Gastrocnemius medialis (tissue), 4 donors: ENCODE measurements at places on chromosomes 7 and 10. TPM values are rescaled to one million over a fixed set of nuclear protein-coding genes. Genes with fewer than 3 reads are reported as not detected.

DNA sequence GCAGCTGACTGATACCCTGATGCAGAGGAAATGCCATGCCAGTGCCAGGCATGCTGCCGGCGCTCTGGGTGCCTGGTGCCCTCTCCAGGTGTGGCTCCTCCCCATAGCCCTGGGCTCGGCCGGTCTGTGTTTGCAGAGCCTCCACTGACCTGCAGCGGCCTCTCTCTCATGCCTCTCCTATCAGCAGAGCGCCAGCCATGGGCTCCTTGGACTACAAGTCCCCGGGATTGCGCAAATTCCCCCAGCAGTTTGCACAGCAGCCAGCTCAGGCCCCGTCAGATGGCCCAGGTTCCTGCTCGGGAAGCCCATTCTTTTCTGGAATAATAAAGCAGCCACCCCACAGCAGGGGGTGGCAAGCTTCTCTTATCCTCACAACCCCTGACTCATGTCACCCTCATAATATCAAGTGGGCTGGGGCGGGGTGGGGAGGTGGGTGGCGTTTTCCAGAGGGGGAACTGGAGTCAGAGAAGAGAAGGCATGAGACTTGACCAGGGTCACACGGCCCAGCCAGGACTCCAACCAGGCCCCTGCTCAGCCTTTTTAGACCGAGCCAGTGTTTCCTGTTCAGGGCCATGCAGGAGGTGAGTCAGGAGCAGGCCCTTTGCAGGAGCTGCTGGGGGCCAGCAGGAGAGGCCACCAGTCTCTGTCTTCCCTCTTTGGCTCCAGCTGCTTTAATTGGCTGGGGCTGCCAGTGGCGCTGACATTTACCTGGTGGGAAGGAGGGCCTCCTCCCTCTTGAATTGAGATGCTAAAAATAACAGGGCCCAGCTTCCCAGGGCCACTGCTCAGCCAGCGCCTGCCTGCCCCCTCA lies 58.6 kb downstream of the ZMIZ1 start:
- peak; percentile 77 for DNase-seq

GRCh38 chr7:50068026-50068425 lies 25.0 kb downstream of the ZPBP start:
- DNase-seq = no peak

- DNase-seq = peak; percentile 17
These were observed 90.1 kb downstream of the NPSR1 start for GRCh38 chr7:34747867-34748727.

- DNase-seq = no peak
These were observed 22.9 kb downstream of the CRHR2 start for GRCh38 chr7:30659312-30659711.

DNA sequence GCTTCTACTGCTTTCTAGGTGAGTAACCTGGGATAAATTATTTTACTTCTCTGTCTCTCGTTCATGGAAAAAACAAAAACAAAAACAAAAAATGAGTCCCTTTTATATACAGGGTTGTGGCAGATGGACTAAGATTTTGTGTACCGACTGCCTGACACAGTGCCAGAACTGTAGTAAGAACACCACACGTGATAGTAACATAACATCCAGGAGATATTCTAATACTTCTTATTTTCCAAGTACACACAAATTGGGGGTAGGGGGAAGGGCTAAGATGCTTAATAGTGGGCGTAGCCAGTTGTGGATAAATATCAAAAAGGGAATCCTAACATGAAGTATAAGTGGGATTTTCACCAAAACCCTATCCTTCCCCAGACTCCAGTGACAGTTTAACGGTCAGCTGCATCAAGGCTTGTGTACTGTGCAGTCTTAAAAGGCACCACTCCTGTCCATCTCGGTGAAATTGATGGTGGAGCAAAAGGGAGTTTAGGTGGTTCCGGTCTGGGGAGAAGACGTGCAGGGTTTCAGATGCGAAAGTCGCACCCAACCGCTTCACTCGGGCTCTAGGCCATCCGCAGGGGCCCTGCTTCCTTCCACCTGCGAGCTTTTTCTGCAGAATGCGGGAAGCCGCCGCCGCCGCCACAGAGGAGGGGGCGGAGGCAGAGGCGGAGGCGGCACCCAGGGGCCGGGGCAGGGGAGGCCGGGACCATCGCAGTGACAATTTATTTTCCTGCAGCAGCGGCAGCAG lies at the start of gene STAMBPL1:
Gene STAMBPL1, plus strand, starts transcription at position 712 of the 748 bp plus-strand sequence. CDS start 21,464 bp downstream, outside the sequence.
- DNase-seq = no peak

- no peak for DNase-seq
These were observed 21.6 kb downstream of the AGAP3 start for GRCh38 chr7:151107882-151108281.

The GRM3 gene
- not detected for total RNA-seq

DNA sequence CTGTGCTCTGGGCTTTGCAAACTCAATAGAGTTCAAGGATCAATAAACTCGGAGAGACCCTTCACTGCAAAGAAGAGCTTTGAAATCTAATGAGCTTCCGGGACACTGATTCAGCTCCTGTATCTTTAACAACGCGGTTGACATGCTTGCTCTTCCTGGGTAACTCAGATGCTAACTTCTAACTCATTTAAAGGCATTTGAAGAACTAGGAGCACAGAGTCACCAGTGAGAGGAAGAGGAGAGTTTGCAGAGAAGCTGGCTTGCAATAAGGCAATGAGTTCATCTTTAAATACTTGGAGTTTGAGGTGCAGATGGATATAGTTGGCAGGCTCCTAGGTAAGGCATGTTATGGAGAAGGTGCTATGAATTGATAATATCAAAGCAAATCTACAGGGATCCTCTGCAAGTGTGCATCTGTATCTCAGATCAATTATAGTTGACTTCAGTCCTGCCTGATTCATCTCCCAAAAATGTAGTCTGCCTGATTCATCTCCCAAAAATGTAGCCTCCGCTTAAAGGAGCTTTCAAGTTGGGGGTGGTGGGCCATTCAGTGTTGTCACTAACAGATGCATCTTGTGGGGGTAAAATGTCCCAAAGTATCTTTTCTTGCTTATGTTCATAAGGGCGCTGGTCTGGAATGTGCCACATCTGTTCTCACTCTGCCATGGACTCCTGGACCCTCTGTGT lies 182.5 kb upstream of the PRSS58 start:
- no peak for DNase-seq

The VSTM4 gene
- 1.9 TPM for total RNA-seq

GRCh38 chr7:23955145-23955544 lies 245.1 kb downstream of the STK31 start:
- DNase-seq = no peak

The NEUROD6 gene
- total RNA-seq = not detected

DNA sequence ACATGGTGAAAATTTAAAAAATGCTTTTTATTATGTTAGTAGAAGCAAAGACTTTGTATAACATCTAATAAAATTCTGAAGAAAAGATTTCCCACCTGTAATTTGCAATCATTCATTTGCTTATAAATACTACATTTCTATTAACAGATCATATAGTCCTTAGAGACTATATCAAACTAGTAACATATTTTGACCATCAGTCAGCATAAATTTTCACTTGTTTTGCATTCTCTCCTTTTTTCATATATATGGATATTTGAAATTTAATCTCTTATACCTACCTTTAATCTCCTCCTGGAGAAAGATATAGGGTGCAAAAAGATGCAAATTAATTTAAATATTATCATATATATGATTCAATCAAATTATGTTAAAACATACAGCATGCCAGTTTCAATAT lies 16.9 kb upstream of the TAS2R16 start:
- no peak for DNase-seq

- DNase-seq = no peak
These were observed 105.3 kb downstream of the ELFN1 start for GRCh38 chr7:1775389-1775788.

The CTAGE6 gene
- 1.2 TPM for total RNA-seq

The EIF4H gene
- 309 TPM for total RNA-seq

The ITPRID1 gene
- not detected for total RNA-seq

The DPP6 gene
- total RNA-seq = not detected

DNA sequence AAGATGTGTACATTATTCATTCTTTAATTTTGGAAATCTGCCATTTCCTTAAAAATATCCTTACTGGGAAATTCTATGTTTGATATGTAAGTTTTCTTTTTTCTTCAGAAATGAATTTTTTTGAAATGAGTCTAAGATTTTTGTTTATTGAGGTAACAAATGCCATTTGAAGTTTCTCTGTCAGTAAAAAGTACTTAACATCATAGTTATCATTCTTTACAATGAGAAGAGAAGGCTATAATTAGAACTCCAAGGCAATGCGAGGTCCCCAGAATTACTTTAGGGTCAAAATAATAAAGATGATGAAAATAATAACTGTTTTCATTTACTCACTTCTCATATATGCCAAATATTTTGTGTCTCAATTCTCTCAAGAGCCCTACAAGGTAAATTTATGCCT lies 37.0 kb upstream of the RHOBTB1 start:
- DNase-seq = no peak

The HMX2 gene
- total RNA-seq = not detected

The TMEM140 gene
- 179 TPM for total RNA-seq

The IL6 gene
- 3.1 TPM for total RNA-seq

DNA sequence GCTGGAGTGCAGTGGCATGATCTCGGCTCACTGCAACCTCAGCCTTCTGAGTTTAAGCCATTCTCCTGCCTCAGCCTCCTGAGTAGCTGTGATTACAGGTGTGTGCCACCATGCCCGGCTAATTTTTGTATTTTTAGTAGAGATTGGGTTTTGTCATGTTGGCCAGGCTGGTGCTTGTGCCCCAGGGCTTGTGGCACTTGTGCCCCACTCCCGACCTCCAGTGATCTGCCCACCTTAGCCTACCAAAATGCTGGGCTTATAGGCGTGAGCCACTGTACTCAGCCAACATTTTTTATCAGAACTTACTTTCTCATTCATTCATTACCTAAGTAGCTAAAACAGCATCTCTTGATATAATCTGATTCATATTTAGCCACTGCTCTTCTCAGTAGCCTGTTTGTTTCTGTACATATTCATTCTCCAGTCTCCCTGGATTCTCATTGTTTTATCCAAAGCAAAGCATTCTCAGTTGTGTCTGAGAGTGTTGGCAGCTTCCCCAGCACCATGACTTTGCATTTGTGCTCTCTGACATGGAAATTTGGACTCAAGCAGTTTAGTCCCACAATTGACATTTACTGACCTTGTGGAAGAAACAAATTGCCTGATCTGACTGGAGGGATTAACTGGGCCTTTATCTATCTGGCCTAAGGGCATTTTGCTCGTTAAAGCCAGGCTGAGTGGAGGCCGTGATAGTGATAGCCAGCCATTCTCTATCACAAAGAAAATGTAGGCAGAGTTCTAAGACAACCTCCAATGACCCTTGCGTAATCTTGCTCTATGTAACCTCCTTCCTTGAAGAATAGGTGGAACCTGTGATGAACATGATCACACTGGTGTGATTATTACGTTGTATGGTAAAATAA lies 44.9 kb downstream of the AKR1B15 start:
- DNase-seq = peak; percentile 38

- no peak for DNase-seq
These were observed 474.9 kb downstream of the KCNMA1 start for GRCh38 chr10:77162697-77163096.

DNA sequence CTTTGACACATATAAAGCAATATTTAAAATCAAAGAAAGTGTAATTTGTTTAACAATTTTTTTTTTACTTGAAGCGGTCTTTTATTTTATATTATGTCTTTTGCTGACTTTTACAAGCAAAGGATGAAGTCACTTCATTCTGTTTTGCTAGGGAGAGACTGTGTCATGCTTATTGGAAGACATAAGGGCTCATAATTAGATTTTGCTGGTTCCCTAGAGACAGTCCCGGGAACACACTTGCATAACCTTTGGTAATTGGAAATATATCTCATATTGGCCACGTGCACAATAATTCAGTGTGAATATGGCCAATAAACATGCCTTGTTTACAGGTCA lies 448 bp upstream of the NET1 start:
- no peak for DNase-seq

DNA sequence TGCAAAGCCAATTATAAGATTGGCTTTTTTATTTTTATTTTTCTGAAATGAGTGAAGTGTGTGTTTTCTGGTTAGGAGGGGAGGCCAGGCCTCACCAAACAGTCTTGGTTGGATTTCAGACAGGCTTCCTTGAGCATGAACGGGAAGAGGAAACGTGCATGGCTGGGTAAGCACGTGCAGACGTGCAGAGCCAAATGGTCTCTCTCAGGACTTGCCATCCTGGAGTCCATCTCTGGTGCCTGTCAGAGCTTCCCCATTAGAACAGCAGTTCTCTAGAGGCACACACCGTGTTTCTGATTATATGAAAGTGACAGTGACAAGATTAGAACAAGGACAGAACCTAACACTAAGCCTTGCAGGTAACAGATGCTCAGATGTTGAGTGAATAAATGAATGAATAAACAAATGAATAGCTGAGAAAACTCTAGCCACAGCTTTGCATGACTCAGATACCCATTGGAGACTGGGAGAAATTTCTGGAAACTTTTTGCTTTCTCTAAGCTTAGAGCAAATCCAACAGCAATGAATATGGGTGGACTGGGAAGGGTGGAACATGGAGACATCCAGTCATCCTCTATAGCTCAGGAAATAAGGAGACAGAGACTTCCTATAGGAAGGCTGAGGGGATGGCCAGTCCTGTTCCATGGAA lies 11.8 kb upstream of the CALD1 start:
- DNase-seq = no peak

GRCh38 chr7:116185450-116185849 lies 24.9 kb upstream of the TES start:
- DNase-seq = no peak

The PNLIPRP3 gene
- not detected for total RNA-seq

The UNCX gene
- not detected for total RNA-seq

GRCh38 chr10:106959521-106959920 lies 205.0 kb downstream of the SORCS1 start:
- no peak for DNase-seq

DNA sequence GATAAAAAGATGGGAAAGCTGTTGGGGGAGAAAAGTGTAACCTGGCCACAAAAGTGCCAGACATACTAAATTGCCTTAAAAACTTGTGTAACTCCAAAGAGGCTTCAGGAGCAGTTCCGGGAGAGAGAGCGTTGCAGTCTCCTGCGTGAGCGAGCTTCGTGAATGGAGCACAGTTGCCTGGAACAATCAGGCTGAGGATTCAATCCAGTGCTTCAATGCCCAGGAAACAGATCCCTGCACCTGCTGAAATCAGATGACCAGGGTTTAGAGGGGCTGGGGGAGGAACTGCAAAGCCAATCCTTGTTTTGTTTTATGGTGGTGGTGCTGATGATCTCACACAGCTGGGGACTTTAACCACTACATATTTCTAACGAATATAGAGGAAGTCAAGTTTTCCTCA lies 398.3 kb downstream of the DPP6 start:
- DNase-seq = no peak

- DNase-seq = no peak
These were observed 586.3 kb upstream of the ANKRD30A start for GRCh38 chr10:36538953-36539586.

The CD36 gene
- total RNA-seq = 275 TPM

DNA sequence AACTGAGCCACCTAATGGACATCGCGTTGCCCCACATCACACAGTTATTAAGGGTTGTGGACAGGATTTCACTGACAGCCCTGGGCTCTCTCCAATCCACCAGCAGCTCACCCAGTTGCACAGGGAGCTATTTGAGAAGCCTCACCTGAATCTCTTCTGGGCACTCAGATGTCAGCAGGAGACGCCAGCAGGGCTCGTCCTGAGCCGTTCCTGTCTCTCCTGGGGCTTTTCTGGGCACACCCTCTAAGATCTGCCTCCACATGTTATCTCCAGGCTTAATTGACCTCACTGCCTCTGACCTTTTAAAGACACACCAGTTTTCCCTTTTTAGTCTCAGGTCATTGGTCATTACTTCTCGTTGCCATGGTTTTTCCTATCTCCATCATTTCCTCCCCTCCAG lies 63.0 kb downstream of the GRID1 start:
- DNase-seq = no peak
